Activated CD4-positive, alpha-beta T cell treated with anti-CD3 and anti-CD28 coated beads for 24 hours (primary cell): ENCODE measurements at places on chromosomes 12 and 14.
A peak's percentile ranks its signal among the peaks of the same experiment; 100 is the strongest.

- no peak for DNase-seq
These were observed 584 bp downstream of the ACVR1B start for GRCh38 chr12:51951843-51952722.

- DNase-seq, result no peak
These were observed 36.4 kb upstream of the EML1 start for GRCh38 chr14:99756796-99757195.

GRCh38 chr14:70735043-70735442 lies 74.3 kb downstream of the MAP3K9 start:
- no peak for DNase-seq

DNA sequence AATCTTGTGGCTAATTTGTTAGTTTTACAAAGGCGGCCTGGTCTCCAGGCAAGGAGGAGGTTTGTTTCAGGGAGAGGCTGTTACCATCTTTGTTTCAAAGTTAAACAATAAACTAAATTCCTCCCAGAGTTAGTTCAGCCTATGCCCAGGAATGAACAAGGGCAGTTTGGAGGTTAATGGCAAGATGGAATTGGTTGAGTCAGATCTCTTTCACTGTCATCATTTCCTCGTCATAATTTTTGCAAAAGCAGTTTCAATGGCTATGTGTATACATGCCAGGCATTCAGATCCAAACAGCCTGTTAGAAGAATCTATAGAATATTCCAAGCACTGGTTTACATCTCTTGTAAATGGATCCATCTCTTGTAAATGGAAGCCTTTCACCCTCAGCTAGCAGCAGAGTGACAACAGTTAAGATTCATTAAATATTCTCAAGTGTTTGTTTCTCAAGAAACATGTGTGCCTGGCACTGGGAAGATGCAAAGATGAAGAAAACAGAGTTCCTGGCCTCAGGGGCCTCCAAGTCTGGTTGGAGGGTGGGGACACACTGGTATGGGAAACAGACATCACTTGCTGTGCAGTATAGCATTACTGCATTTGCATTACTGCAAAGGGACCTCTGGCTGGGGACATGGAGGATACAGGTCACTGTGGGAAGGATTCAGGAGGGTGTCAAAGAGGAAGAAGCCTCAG lies 65.8 kb downstream of the RIN3 start:
- DNase-seq, result no peak

DNA sequence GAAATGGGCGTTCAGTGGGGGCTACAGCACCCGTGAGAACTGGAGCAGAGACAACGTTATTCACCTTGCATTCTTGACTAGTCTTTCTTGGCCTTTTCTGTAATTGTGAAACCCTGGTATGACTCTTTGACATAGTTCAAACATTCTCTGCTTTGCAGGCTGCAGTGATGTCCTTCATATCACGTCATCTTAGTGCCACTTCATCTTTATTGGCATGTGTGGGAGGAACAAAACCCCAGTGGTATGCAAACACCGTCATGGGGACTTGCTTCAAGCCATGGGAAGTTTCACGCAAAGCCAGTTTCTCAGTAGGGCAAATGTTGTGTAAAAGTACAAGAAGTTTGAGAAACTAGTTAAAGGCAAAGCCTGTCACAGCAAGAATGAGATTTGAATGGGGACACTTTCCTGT lies 20.2 kb upstream of the DUSP16 start:
- DNase-seq, result peak; percentile 31

GRCh38 chr12:54933376-54933775 lies 51.2 kb downstream of the TESPA1 start:
- no peak for DNase-seq

DNA sequence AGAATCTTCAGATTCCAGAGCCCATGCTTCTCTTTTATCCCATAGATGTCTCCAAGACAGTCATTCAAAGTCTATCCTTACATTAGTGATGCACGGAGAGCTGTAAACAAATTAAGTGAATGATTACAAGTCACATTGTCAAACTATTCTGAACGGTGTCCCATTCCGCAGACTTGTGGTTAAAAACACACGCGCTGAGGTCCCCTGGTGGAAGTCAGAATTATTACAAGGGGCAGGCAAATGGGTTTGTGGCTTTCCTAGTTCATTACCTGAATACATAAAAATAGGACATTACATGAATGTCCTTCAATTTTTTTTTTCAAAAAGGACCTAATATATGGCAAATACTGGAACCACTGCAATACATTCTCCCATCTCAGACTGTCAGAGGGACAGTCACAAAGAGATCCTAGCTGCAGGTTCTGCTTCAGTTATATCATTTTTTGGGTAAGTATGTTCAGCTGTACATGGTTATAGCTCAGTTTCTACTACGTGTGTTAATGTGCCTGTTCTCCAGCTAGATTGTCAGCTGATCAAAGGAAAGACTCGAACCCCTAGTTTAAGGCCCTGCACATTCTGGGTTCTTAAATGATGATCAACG lies 53.1 kb upstream of the STON2 start:
- no peak for DNase-seq

DNA sequence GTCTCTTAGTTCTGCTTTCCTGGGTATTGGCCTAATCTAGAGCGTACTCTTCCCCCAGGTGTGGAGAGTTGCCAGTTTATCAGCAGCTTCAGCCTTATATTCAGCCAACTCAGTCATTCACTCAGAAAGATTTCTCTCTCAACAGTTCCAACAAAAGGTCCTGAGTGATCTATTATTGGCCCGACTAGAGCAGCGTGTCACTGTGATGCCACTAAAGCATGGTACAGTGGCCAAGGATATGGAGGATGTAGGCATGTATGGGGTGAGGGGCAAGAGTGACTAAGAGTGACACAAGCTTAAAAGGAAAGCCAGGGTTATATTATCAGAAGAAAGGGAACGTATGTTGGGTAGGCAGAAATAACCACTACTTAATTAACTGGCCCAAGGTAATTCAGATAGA lies 4.8 kb downstream of the NOPCHAP1 start:
- DNase-seq, result no peak

DNA sequence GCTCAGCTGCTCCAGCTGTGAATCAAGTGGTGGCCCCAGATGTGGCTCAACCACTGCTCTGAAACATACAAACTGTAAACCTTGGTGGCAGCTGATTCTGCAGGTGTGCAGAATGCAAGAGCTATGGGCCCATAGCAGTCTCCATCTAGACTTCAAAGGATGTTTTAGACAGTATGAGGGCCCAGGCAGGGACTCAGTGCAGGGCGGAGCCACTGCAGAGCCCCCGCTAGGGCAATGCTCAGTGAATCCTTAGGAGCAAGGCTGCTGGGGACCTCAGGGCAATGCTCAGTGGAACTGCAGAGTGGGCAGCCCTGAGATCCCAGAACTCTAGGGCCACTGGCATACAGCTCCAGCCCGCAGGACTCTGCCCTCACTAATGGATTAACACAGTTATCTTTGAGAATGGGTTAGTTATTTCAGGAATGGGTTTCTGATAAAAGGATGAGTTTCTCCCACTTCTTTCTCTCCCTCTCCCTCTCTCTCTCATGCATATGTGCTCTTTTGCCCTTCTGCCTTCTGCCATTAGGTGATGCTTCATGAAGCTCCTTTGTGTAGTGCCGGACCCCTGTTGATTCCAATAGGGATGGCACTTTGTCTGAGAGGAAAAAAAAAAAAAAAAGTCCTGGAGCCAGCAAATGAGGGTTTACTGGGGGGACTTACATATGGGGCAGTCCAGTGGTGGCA lies 48.4 kb upstream of the JDP2 start:
- no peak for DNase-seq

DNA sequence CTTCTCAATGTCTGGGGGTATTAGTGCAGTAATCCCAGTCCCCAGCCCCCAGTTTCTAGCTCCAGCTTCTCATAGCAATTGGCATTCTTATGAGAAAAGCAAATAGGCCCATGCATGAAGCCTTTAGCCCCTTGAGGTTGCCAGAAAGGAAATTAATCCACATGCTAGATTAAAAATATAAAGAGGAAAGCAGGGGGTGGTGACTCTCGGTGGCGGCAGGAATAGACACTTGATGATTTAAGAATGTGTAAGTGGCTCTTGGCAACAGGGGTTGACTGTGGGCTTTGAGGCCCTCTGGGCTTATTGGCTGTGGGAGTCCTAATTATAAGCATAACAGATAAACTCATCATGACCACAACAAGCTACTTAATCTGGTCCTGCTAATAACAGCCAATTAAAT lies 1367.3 kb upstream of the FLRT2 start:
- DNase-seq, result no peak

DNA sequence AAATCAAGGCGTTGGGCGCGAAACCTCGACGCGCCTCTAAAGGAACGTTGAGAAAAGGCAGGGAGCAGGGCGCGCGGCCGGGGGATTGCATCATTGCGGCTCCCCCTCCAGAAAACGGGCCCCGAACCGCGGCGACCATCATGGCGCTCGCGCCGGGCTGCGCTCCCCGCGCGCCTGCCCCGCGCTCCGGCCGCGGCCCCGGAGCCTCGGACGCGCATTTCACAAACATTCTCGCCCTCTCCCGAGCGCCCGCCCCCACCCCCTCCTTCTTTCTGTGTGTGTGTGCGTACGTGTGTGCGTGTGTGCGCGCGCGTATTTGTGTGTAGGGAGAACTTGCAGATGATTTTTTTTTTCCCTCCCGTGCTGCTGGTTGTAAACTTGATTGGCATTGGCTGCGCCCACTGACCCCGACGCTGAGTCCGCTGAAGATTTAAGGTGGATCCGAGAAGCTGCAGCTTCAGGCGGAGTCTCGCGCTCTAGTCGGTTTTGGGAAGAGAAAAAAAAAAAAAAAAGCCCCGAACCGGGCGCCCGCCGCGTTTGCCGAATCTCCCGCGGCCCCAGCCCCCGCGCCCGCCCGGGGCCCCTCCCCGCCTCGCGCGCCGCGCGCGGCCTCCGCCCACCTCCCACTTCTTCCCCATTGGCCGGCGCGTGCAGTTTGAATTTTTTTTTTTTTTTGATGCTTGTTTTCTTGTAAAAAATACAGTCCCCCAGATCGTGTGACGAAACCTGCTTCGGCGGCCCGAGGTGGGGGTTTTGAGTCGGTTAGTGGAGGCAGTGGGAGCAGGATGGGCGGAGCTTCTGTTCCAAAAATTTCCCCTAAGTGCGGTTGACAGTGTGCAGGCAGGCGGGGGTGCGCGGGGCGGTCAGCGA lies 8.2 kb downstream of the CDKN1B start:
- peak; percentile 85 for DNase-seq

GRCh38 chr14:56342494-56342942 lies 224.3 kb downstream of the PELI2 start:
- no peak for DNase-seq

- no peak for DNase-seq
These were observed 498.6 kb downstream of the SLC16A7 start for GRCh38 chr12:60094436-60094835.

GRCh38 chr12:112616469-112617152 lies 174.9 kb upstream of the RPH3A start:
- DNase-seq, result no peak

- no peak for DNase-seq
These were observed 95.8 kb downstream of the LGMN start for GRCh38 chr14:92652413-92653151.

DNA sequence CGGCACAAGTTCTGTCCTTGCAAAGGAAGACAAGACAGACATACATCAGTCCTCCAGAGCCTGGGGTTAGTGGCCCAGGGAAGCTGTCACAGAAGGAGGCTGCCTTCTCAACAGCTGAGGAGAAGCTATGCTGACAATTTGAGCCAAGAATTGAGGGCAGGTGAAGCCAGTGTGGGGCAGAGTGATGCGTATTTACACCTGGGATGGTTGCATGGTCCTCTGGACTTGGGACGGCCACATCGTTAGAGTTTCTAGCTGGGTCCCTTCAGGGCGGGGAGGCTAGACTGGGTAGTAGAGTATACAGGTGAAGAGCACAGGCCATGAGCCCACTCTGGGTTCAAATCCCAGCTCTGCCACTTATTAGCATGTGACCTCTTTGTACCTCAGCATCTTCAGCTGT lies 16.5 kb downstream of the KRT85 start:
- DNase-seq, result no peak

- no peak for DNase-seq
These were observed 80.1 kb downstream of the PRKCH start for GRCh38 chr14:61401461-61401860.

GRCh38 chr14:61466249-61466904 lies 145.0 kb downstream of the PRKCH start:
- DNase-seq, result no peak

GRCh38 chr12:19191563-19191962 lies 62.0 kb downstream of the PLEKHA5 start:
- DNase-seq, result no peak

DNA sequence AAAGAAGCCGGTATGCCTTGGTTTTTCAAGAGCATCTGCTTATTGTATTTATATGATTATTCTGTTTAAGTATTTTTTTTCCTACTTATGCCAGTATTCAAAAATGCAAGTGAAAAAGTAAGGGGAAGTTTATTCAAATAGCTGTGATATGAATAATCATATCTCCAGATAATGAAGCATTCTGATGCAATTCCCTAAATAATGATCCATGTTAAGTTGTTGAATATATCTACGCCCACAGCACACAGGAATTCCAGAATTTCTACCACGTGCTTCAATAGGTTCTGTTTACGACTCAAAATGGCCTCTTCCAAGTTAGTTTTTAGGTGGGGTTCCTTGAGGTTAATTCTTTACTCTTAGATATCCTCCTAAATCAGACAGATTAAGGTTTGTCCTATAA lies 208.3 kb downstream of the NAV3 start:
- no peak for DNase-seq

DNA sequence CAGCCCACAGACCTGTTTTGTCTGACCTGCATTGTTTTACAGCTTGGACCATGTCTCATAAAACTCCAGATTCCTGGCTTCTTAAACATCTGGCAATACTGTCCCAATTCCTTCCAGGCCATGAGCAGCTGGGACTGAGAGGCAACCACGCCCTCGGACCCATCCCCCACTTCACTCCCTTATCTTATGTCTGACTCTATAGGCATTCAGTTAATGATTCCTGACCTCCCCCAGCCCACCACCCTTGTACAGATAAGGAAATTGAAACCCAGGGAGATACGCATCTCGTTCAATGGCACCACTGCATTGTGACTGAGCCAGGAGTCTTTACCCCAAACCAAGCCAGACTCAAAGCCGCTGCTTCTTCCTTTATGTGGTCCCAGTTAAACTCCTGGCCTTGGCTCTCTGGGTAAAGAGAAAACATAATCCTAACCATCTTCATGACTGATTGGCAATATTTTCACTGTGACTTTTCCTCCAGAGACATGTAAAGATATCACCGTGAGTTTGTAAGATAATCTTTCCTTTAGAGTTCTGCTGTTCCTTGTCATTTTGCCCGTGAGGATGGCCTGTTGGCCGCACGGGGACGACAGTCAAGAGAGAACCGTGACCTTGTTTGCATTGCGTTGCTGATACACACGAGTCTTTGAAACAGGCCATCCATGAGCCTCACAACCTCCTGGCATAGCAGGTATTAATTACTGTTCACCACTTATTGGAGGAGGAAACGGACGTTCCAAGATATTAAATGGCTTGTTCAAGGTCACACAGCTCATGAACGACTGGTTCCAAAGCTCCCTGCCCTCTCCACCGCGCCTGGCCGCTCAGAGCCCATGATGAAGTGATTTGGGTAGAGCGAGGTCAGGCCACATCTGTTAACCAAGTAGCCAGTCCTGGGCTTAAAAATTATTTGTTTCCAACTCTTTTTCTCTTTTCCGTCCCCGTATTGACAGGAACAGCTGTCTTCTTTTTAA lies 39.4 kb downstream of the MAP1LC3B2 start:
- DNase-seq, result no peak

- DNase-seq, result no peak
These were observed 74.1 kb upstream of the SLC38A2 start for GRCh38 chr12:46446645-46447044.

GRCh38 chr14:73237786-73238423 lies 599 bp downstream of the PAPLN start:
- no peak for DNase-seq

- DNase-seq, result no peak
These were observed 6.0 kb downstream of the GALNT9 start for GRCh38 chr12:132323171-132324010.
